Eye (tissue), 1 donor: ENCODE measurements at places on chromosomes 11 and 22.

DNA sequence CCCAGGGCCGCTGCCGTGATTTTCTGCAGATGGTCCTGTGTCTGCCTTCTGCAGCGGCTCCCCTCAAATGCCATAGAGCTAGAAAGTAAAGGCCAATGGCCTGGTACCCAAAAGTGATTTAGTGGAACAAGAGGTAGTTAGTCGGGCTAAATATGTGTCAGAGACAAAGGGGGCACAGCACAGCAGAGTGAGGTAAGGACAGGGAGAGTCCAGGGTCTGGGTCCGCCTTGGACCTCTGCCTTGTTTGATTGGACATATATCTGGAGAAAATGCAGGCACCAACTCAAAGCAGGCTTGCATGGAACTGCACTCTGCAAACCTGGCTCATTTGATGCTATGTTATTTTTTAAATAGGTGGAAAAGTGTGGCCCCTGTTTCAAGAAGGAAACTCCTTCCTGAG, 249.6 kb upstream of the B3GAT1 start:
- DNase-seq, result no peak

DNA sequence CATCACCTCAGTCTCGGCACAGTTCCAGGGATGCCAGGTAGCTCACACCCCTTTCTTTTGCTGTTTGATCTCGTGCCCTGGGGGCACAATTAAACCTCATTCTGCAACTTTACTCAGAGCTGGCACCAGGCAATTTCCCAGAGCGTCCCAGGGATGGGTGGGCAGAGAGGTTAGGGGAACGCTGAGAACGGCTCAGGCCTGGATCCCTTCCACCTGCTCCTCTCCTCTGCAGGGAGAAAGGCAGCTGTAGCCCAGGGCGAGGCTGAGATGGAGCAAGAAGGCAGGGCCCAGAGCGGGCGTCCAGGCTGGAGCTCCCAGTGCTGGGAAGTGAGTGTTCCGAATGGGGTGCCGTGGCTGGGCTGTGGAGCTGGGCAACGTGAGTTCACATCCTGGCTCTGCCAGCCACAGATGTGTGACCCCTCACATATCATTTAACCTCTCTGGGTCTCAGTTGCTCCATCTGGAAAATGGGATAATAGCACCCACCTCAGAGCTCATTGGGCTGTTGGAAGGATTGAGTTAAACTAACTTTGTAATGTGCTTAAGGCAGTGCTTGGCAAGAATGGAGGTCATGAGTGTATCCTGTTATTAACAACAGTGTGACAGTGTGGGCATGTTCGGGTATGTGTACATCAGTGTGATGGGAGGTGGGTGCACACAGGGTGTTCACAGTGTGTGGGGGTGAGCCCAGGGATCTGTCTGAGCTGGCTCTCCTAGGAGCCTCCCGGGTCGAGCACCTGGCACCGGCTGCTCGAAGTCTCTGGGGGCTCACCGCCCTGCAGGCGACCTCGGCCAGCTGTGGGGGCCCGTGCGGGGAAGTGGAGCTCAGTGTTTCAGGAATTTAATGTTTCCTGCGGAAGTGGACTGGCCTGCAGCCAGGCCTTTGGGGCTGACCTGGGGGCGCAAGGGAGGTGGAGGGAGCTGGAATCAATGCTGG, 15.5 kb downstream of the OTUB1 start:
- peak; percentile 63 for DNase-seq

DNA sequence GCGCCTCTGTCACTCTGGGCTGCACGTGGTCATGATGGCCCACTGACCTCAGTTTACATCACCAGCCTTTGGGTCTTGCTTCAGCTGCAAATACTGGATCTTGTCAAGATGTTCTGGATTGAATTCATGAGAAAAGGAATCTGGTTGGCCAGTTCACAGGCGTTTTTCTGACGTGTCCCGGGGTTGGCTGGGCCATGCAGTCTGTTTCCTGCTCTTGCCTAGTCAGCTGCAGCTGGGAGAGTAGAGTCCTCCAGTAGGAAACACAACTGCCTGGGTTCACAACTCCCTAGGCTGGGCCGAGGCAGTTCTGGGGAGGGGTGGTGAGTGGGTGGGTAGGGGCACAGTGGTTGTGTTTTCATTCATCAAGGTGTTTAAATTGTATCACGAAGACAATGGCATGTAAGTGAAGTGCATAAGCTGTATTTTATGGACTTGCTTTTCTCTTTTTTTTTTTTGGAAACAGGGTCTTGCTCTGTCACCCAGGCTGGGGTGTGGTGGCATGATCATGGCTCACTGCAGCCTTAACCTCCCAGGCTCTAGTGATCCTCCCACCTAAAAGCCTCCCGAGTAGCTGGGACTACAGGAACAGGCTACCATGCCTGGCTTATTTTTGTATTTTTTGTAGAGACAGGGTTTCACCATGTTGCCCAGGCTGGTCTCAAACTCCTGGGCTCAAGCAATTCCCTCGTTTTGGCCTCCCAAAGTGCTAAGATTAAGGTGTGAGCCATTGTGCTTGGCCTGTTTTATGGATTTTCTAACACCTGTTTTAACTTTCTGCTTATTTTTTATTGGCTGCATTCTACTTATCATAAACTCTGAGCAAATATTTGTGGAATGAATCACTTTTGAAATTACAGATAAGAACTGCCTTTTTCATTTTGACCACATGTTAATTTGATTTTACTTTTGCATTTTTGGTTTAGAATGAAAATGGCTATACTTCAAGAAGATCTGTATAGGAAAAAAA, 54.0 kb upstream of the PITPNB start:
- no peak for DNase-seq

- no peak for DNase-seq
Observed at GRCh38 chr11:89405629-89406028, 85.5 kb downstream of the NOX4 start.

DNA sequence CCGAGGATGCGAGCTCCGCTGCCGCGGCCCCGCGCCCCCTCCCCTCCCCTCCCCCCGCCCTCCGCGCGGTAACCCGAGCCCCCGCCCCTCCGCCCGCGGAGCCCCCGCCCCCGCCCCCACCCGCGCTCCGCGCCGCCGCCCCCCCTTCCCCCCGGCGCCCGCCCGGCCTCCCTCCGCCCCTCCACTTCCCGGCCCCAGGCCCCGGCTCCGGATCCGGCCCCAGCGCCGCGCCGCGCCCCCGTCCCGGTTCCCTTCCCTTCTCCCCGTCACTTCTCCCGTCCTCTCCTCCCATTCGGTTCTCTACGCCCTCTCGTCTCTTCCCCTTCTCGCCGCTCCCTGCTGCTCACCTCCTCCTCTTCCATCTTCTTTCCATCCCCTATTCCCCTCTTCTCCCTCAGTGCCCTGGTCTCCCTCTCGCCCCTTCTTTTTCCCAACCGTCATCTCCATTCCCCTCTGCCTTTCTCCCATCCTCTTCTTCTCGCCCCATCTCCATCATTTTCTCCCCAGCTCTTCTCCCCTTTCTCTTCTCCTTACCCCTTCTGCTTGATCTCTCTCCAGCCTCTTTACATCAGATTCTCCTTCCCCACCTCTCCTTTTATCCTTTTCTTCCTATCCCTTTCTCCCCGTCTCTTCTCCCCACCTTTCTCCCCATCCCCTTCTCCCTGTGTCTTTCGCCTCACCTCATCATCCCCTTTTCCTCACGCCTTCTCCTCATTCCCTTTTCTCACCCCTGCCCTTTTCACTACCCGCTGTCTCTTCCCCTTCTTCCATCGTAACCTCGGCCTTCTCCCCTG, at the start of gene DCHS1:
TSS of gene DCHS1 (minus strand) at position 20 of the 794 bp plus-strand sequence. CDS start 14,196 bp downstream, outside the sequence.
- peak; percentile 82 for DNase-seq

GRCh38 chr11:3190600-3190999, 25.5 kb upstream of the OSBPL5 start:
- DNase-seq, result no peak

DNA sequence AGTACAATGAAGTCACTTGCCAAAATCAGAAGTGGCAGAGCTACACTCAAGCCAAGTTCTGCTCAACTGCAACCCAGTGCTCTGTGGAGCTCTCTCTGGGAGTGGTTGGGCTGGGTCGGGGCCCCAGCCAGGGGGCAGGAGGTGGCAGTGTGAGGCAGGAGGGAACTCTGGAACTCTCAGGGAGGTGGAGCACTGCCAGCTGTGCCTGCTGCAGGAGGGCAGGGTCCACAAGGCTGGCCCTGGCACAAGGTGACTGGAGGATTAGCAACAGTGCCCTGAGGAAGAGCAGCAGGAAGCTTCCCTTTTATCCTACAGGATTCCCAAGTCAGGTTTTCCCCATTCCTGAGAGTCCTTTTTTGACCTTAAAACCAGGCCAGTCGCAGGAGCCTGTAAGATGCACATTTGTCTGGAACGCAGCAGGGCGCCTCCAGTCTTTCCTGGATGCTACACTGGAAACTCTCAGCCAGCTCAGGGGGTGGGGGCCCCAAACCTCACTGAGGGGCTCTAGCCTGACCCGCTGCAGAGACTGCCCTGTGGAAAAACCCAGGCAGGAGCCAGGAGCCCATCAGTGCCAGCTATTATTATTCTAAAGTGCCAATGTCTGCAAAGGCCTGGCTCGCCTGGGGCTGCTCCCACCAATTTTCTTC, 31.8 kb downstream of the DKK3 start:
- no peak for DNase-seq

DNA sequence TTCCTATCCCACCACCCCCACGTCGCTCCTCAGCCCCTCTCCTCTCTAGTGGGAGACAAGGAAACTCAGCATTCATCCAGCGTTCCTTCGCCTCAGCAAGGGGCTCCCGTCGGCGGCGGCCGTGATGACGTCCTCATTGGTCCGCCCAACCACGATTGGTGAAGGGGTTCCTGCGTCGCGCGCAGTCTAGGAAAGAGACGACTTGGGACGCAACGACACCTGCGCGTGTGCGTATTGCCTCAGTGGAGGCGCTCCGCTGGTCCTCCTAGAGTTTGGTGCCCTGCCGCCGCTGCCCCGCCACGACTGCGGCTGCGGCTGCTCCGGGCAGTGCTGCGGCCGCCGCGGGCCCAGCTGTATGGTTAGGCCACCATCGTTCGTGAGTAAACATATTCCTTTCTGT, 56.6 kb downstream of the CCDC81 start:
- DNase-seq, result no peak

DNA sequence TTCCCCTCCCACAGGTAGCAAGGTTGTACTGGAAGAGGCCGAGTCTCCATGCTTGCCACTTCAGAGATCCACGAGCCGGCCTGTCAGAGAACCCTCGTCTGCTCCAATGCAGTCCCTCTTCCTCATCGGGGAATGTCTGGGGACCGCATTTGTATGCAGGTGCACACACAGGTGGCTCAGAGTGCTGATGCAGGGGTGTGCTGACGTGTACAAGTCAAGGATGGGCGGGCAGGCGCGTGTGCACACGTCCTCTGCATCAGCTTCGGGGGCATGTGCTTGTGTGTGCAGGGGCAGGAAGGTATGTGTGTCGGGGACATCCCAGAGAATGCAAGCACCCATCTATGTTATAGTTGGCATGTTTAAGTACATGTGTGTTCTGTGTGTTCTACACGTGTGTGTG, 49.4 kb downstream of the ELFN2 start:
- DNase-seq, result no peak
